Left lobe of liver (tissue), 2 donors: ENCODE measurements at places on chromosomes 7 and 10. TPM values are rescaled to one million over a fixed set of nuclear protein-coding genes. Genes with fewer than 3 reads are reported as not detected.

DNA sequence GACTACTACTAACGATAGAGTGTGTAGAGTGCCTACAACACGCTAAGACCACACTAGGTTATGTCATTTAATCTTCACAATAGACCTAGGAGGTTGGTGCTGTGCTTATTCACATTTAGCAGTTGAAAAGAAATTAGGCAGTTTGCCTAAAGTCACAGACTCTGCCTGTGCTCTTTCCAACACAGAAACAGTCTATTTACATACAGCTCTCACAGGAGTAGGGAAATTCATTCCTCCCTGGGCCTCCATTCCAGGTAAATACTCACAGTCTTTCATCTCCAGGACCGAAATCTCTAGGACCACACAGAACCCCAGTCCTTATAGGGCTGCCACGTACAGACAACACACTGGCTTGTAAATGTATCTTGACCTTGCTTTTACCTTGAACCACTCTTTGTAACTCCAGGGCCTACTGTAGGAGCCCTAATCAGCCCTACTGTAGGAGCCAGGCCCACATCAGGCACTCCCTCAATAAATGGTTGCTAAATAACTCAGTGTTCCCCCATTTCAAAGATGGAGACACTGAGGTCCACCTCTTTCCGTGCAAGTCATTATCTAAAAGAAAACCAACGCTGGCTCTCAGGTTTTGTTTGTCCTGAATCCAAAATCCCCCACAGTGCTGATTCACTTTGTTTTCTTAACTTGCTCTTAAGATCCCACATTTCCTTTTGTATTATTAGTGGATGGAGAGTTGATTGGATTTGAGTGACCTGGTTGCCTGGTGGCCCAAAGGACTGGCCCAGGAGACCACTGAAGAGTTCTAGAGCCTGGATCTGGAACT is 146.9 kb downstream of the KCNMA1 start:
- no peak for DNase-seq

DNA sequence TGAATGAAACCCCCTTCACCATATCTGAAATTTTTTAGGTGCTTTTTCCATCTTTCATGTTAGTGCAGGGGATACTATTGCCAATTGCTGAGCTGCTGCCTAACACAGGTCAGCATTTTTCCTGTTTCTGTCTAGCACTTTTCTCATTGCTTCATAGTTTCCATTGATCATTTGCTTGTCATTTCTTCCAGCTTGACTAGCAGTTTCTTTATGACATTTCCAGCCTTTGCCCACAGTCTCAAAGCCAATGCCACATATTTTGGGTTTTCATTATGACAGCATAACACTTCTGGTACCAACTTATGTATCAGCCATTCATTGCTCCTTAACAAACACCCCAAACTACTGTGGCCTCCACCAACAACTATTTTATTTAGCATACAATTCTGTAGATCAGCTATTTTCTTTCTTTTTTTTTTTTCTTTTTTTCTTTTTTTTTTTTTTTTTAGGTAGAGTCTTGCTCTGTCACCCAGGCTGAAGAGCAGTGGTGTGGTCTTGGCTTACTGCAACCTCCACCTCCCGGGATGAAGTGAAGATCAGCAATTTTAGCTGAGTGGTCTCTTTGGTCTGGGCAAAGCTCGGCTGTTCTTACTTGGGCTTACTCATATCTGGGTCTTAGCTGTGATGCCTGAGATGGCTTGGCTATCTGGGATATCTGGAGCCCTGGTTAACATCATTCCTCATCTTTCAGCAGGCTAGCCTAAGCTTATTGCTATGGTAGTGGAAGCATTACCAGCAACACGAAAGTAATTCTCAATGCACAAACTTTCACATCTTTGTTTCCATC is 102.3 kb downstream of the EPC1 start:
- no peak for DNase-seq

- DNase-seq = no peak
Observed at GRCh38 chr10:118362103-118362502, 20.0 kb upstream of the FAM204A start.

- DNase-seq = no peak
Observed at GRCh38 chr10:24114556-24114955, 94.4 kb upstream of the KIAA1217 start.

- DNase-seq = no peak
Observed at GRCh38 chr10:47409866-47410256, 25.8 kb upstream of the ZNF488 start.

DNA sequence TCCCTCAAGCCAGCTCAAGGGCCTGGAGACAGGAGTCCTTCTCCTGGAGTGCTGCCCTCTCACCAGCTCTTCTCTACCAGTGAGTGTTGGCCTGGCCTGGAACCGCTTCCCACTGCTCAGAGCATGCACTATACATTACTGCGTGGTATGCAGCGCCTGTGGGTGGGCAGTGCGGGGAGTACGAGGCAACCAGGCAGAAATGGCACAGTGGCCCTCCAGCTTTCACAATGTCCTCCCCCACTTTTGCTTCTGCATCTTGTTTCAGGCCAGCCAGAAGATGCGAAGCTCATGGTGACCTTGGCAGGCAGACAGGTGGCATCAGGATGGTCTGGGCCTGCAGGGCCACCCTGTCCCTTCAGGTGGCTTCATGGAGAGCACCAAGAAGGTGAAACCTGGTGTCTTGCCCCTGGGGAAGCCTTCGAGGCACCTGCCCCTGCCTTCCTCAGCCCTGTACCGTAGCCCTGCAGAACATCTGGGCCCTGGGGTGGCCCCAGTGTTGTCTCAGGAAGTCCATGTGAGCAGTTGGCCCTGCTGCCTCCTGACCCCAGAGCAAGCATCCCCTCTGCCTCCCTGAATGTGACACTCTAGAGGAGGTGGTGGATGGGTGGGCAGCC is 35.8 kb downstream of the RASGEF1A start:
- peak; percentile 29 for DNase-seq

GRCh38 chr7:101237206-101238067 is at the start of gene CLDN15:
TSS of gene CLDN15 (minus strand) at chr7:101237802. CDS start at chr7:101237581, 221 bp downstream.
- DNase-seq = peak; percentile 83

GRCh38 chr7:151366880-151367222 is 25.2 kb downstream of the NUB1 start:
- no peak for DNase-seq

GRCh38 chr7:86745013-86745745 is 101.5 kb downstream of the GRM3 start:
- peak; percentile 61 for DNase-seq

GRCh38 chr10:108303149-108303548 is 1138.6 kb upstream of the SORCS1 start:
- DNase-seq = no peak

DNA sequence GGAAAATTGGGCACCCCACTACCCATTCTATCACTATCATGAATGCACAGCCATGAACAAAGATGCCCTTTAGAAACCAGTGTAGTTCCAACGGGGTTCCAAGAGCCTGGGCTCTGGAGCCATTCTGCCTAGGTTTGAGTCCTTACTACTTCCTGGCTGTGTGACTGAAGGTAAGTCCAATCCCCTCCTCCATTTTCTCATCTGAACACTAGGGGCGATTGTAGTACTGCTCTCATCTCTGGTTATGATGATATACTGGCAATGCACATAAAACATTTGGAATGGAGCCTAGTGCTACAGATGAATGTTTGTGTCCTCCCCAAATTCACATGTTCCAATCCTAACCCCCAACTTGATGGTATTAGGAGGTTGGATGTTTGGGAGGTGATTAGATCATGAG is 28.1 kb upstream of the CDH23 start:
- DNase-seq = no peak

The KCNH2 gene
- 0.28 TPM for total RNA-seq

The POU6F2 gene
- 0.81 TPM for total RNA-seq

The DENND2A gene
- 2.5 TPM for total RNA-seq
